ENCODE measurements at places on chromosomes 1 and 21. TPM values are rescaled to one million over a fixed set of nuclear protein-coding genes. Genes with fewer than 3 reads are reported as not detected.

The FTCD gene
- total RNA-seq = not detected

DNA sequence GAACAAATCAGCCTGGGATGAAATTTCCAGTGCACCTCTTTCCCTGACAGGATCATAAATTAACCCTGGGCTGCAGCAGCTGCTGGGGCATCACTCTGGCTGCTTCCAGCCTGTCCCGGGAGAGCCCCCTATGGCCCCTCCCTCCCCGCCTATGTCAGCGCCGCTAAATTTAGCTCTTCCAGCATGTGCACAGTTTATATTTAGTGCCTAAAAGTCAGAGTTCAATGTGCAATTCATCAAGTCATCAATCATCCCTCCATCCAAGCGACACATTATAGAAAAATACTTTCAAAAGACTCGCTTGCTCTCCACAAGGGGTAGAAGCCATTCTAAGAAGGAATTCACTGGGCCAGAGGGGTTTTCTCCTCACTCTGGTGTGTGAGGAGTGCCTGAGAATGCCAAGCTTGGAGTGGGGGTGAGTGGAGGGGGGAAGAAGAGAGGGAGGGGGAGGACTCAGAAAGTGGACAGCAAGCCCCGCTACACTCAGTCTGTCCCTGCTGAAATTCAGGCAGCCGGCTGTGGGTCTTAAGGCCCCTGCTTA is 37.4 kb downstream of the XCL1 start:
- no peak for DNase-seq
- no peaks in the 10 kb centered on the region for H3K27me3 ChIP-seq
- no peak overlapping the region for H3K4me3 ChIP-seq
- no peaks in the 10 kb centered on the region for H3K36me3 ChIP-seq

- no peak for DNase-seq
- peaks cover 14% of the 10 kb centered on the region for H3K4me1 ChIP-seq
- no peak overlapping the region for H3K27ac ChIP-seq
Observed at GRCh38 chr1:225526878-225527277, 99.0 kb upstream of the LBR start.

The MTF1 gene
- 12.7 TPM for total RNA-seq

GRCh38 chr1:165855010-165855838 is 27.8 kb downstream of the UCK2 start:
- peaks cover 15% of the 10 kb centered on the region for H3K4me1 ChIP-seq
- H3K27ac ChIP-seq = no peak overlapping the region

The G0S2 gene
- 24.6 TPM for total RNA-seq

The CBS gene
- total RNA-seq = 3.3 TPM

DNA sequence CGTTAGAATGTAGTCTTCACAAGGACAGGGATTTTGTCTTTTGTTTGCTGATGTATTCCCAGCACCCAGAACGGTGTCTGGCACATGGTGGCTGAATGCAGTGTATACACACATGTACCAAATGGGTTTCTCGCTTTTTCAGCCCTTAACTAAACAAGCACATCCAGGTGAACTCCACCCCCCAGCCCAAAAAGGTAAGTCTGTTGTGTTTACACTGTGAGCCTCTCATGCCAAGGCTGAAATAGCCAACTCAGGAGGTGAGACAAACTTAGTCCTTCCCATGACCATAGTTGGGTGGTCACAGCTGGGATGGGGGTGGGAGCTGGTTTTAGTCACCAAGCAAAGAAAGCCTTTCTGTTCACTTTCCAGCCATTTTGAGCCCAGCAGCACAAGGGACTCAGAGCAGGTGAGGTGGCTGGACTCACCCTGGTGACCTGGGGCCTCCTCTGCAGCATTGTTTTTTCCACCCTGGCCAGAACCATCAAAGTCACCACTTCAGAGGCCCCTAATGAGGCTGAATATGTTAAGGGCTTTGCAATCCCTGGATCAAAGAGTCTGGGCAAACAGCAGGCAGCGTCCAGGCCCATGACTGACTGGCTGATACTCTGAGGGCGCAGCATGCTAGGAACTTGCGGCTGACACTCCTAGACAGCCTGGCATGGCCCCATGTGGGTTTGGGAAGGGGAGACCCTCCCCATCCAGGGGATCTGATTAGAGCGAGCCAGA is 8.7 kb downstream of the TENT5B start:
- H3K4me3 ChIP-seq = no peak overlapping the region
- no peak for DNase-seq
- H3K4me1 ChIP-seq = peaks cover 89% of the 10 kb centered on the region
- H3K27ac ChIP-seq = peak overlapping the region; percentile 62

DNA sequence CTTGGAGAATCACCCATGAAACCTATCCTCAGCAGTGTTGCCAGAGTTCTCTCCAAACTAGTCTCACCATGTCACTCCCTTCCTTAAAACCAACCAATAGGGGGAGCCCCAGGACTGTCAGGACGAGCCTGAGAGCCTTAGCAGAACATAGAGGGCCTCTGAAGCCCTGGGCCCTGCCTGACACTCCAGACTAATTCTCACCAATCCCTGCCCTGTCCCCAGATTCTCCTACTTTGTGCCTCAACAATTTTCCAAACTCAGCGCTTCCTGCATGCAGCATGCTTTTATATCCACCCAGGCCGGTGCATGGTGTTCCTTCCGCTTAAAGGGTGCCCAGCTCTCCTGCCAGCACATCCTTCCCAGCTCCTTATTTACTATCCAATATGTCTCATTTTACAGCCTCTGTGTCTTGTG is 42.7 kb downstream of the HSD3B1 start:
- no peaks in the 10 kb centered on the region for H3K27me3 ChIP-seq
- no peak overlapping the region for H3K4me3 ChIP-seq
- H3K27ac ChIP-seq = no peak overlapping the region
- H3K4me1 ChIP-seq = peaks cover 16% of the 10 kb centered on the region

The ANKRD35 gene
- 37.2 TPM for total RNA-seq

The PALMD gene
- total RNA-seq = 125 TPM

- no peak overlapping the region for H3K4me3 ChIP-seq
- H3K27me3 ChIP-seq = no peaks in the 10 kb centered on the region
- H3K36me3 ChIP-seq = no peaks in the 10 kb centered on the region
Observed at GRCh38 chr1:62068978-62069377, 125.7 kb upstream of the L1TD1 start.

GRCh38 chr1:62687421-62687902 is 724 bp downstream of the DOCK7 start:
- H3K4me1 ChIP-seq = peaks cover 52% of the 10 kb centered on the region
- peak; percentile 69 for DNase-seq
- H3K36me3 ChIP-seq = no peaks in the 10 kb centered on the region
- H3K4me3 ChIP-seq = peak overlapping the region; percentile 80
- H3K27me3 ChIP-seq = no peaks in the 10 kb centered on the region

The CDC42BPA gene
- total RNA-seq = 54.6 TPM

- no peak overlapping the region for H3K4me3 ChIP-seq
- no peak for DNase-seq
- no peaks in the 10 kb centered on the region for H3K27me3 ChIP-seq
- no peaks in the 10 kb centered on the region for H3K36me3 ChIP-seq
- H3K27ac ChIP-seq = no peak overlapping the region
- no peaks in the 10 kb centered on the region for H3K4me1 ChIP-seq
Observed at GRCh38 chr1:206797534-206798383, 25.5 kb upstream of the IL10 start.

The LCE2A gene
- total RNA-seq = 102 TPM

The VTCN1 gene
- 1.7 TPM for total RNA-seq

The CRYBG2 gene
- total RNA-seq = 48.9 TPM

The KPRP gene
- 126 TPM for total RNA-seq

The ATP6V1G3 gene
- not detected for total RNA-seq

DNA sequence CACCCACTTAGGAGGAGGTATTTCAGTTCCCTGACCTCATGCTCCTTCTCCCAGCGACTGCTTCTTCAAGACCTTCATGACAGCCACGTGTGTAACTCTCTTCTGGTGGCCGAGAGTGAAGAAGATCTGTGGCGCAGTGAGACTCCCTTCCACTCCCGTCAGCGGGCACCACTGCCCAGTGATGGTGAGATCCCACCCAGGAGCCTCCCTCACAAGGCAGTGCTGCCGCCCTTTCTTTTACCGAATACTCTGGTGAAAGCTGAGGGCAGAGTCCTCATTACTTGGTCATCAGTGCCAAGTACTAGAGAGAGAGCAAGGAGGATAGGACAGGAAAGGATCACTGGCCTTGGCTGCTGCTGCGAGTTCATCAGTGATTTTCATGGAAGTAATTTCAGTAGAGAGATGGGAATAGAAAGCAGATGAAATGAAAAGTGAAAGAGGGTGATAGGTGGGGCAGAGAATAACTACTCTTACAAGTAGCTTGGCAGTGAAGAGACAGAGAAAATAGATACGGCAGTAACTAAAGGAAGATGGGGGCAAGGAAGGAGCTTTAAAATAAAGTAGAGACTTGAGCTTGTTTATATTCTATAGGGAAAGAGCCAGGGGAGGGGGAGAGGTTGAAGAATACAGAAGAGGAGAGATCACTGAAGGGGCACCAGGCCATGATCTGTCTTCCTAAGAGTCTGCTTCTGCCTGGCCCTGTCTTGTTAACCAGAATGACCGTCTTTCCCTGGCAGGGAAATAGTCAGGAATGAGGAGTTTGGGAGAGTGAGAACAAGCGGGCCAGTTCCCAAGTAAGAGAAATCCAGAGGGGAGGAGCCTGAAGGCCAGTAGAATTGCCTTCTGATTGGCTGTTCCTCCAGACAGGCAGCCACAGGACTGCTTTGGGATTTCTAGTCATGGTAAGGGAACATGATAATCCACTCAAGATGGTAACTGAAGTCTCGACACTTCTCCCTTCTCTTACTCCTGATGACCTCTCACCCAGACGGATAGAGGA is 18.3 kb downstream of the HYI start:
- H3K27me3 ChIP-seq = no peaks in the 10 kb centered on the region
- H3K4me1 ChIP-seq = peaks cover 10% of the 10 kb centered on the region
- H3K27ac ChIP-seq = peak overlapping the region; percentile 4
- no peak overlapping the region for H3K4me3 ChIP-seq
- peak; percentile 63 for DNase-seq

DNA sequence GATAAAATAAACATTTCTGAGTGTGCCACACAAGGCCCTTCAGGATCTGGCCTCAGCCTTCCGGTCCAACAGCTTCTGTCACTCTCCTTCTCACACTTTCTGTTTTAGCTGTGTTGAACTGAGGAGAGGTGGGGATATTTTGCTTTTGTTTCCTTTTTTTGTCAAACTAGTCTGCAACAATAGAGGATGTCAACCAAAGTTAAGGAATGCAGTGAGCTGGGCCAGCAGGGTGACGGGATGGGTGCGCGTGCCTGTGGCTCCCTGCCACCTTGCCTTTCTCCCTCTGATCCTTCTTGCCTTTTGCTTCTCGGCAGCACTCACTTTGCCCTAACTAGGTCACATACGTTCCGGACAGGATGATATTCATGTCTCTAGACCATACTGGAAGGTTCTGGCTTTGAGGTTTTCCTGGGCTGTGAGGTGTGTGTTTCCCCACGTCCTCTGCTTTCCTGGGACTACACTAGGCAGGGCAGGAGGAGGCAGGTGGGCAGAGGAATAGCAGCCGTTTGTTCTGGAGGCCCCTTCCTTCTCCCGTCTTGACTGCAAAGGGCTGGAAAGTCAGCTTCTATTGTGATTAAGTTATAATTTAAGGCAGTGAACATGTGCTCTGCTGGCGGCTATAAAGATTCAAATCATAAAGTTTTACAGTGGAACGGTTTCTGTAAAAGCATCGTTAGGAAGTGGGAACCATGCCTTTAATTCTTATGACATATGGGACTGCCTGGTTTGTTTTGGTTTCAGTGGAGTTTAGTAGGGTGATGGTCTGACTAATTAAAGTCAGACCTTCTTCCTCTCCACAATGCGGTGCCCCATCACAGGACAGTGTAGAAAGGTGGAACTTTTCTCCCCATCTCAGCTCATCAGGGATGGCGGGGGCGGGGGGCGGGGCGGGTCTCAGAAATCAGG is 67.8 kb downstream of the RNF220 start:
- H3K4me1 ChIP-seq = peaks cover 8% of the 10 kb centered on the region
- H3K4me3 ChIP-seq = no peak overlapping the region
- H3K27ac ChIP-seq = no peak overlapping the region
- no peak for DNase-seq
- no peaks in the 10 kb centered on the region for H3K27me3 ChIP-seq

DNA sequence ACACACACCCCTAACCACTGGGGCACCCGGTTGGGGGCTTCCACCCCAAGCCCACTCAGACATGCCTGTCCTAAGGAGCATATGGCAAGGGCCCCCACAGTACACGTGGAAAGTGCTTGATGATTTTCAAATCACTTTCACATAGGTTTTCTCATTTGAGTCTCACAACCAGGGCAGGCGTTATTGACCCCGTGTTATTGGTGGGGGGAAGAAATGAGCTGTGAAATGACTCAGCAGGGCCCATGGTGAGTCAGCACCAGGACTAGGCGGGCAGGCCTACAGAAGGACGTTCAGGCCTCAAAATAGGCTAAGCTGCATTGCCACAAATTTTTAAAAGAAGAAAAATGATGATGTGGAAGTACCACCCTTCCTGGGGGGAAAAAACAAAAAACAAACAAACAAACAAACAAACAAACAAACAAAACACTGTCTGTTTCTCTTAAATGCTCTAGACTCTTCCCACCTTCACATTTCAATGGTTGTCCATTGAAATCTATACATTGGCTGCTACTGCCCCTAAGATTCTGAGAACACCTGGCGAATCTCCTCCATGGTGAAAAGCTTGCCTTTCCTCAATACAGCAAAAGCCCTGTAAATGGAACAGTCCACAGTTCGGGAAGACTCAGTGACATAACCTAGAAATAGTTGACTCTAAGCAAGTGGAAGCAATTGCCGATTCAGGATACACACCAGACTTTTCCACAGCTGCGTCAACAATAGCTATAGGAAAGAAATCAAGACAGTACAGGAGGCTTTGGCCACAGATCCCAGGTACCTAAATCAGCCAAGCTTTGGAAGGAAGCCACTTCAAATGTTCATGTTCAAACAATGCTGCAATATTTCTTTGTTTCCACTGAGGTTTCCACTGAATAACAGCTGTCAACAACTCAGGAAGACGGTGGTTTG is 234.7 kb downstream of the TOMM20 start:
- no peaks in the 10 kb centered on the region for H3K27me3 ChIP-seq
- H3K36me3 ChIP-seq = no peaks in the 10 kb centered on the region
- H3K4me3 ChIP-seq = no peak overlapping the region
- H3K4me1 ChIP-seq = peaks cover 16% of the 10 kb centered on the region
- peak overlapping the region; percentile 72 for H3K27ac ChIP-seq
- no peak for DNase-seq

The OR2L2 gene
- not detected for total RNA-seq

The ADORA3 gene
- total RNA-seq = 0.64 TPM

Measured in suprapubic skin (tissue), 4 donors.